ENCODE measurements at places on chromosomes 12 and 14.

- no peak for DNase-seq
These were observed 69.0 kb upstream of the DDX11 start for GRCh38 chr12:31004666-31005065.

GRCh38 chr12:12990700-12991468, 9.2 kb downstream of the HEBP1 start:
- no peak for DNase-seq

DNA sequence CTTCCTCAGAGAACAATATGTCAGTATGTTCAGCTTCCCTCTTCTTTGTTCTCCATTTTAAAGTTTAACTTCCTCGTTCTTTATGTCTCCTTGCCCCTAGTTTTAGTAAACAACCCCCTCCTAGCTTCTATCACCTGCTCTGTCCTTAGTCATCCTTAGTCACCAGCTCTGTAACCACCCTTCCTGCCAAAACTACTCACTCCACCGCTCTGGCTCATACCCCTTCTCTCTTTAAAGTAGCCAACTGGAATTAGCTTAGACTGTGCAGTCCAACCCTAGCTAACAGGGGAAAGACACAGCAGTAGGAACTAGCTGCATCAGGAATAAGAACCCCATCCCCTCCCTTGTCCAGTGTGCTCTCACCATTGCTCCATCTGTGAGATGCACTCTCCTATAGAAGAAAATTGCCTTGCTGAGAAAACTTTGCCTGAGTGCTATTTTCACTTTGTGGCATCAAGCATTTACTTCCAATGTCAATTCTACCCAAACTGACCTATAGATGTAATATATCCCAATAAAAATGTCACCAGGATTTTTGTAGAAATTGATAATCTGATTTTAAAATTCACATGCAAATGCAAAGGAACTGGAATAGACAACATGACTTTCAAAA, 603.2 kb downstream of the C12orf50 start:
- DNase-seq, result peak; percentile 75

DNA sequence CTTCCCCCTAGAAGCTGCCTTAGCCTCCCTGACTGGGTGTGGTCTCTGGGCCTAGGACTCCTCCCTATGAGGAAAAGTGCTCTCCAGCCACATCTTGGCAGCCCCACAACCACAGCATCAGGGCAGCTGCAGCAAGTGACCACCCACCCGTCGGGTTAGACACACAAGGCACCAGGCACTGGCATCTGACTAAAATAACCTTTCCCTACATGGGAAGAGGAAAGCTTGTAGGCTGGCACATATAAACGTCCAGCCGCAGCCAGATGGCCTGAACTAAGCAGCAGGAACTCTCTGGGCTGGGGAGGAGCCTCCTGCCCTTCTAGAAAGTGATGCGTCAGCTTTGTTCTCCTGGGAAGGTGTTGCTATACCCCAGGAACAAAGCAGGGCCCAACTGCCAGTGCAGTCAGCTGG, 328.7 kb downstream of the DPF3 start:
- DNase-seq, result no peak

- no peak for DNase-seq
These were observed 41.3 kb downstream of the CAPS2 start for GRCh38 chr12:75288860-75289259.

All from epithelial cell of prostate (primary cell).